Tibial nerve (tissue), 4 donors: ENCODE measurements at places on chromosomes 3 and 15. TPM values are rescaled to one million over a fixed set of nuclear protein-coding genes. Genes with fewer than 3 reads are reported as not detected.

The CKMT1B gene
- total RNA-seq, result not detected

The TEX55 gene
- not detected for total RNA-seq

The RYR3 gene
- 6.5 TPM for total RNA-seq

The IL20RB gene
- total RNA-seq, result 16.8 TPM

DNA sequence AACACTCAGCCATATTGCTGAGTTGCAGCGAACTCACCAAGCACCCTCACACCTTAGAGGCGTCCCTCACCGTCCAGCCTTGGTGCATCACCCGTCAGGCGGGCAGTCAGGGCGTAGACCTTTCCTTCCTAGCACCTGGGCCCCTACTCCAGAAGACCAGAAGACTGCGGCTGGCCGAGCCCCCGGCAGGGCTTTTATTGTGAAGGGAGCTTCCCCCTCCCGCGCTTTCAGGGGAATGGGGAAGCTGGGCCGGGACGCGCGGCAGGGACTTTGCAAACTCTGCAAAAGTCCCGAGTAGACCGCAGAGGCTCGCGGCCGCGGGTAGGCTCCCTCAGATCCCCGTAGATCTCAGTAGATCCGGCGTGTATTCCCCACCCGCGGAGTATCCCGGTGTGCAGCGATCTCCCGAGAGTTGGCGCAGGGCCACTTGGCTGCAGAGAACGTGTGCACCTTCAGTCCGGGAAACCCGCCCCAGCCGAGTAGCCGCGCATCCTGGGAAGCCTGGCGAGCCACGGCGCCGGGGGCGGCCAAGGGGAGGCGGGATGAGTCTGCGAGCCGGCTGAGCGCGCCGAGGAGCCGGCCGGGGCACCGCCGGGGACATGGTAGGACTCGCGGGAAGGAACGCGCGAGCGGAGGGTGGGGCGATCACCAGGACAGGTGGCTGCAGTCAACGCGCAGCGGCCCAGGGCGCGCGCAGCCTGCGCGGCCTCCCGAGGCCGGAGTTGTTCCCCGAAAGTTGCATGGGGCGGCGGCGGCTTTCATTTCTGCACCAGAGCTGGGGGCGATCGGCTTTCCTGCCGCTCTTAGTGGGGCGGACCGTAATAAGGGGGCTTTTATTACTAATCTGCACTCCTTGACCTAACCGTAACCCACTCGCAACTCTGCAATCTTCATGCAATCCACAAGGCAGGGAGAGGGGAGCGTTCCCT is at the start of gene GASK1A:
Gene GASK1A (plus strand): TSS at position 268 of the 929 bp plus-strand sequence. CDS start 332 bp downstream, at position 600.
- peaks cover 20% of the 10 kb centered on the region for H3K4me1 ChIP-seq
- H3K27me3 ChIP-seq, result no peaks in the 10 kb centered on the region
- no peaks in the 10 kb centered on the region for H3K36me3 ChIP-seq
- peak; percentile 40 for DNase-seq
- peak within 1 kb of the TSS; percentile 81 for H3K4me3 ChIP-seq
- H3K27ac ChIP-seq, result peak within 1 kb of the TSS; percentile 63

GRCh38 chr15:43958861-43959330 is 132.1 kb downstream of the WDR76 start:
- H3K27me3 ChIP-seq, result no peaks in the 10 kb centered on the region
- H3K4me3 ChIP-seq, result no peak overlapping the region
- H3K36me3 ChIP-seq, result no peaks in the 10 kb centered on the region
- H3K4me1 ChIP-seq, result no peaks in the 10 kb centered on the region
- no peak overlapping the region for H3K27ac ChIP-seq
- DNase-seq, result no peak

- no peak overlapping the region for H3K4me3 ChIP-seq
- no peak overlapping the region for H3K27ac ChIP-seq
- no peaks in the 10 kb centered on the region for H3K4me1 ChIP-seq
Measured at GRCh38 chr3:10259036-10259435, 10.8 kb downstream of the TATDN2 start.

DNA sequence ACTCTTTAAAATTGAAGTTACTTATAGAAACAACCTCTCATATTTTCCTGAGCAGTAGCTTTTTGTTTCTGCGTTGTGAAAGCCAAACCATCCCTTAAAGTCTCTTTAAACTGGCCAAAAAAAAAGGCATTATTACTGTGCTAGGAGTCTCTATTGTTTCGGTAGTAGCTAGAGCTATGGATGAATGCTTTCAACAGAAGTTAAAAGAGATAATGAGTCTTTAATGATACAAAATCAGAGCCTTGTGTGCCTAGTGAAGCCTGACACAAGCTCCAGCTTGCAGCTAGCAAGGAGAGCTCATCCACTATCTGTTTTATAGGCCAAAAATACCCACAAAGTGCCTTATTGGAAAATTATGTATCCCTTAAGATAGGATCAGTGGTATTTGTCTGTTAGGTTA is 360.4 kb upstream of the CDIN1 start:
- no peaks in the 10 kb centered on the region for H3K4me1 ChIP-seq
- no peaks in the 10 kb centered on the region for H3K36me3 ChIP-seq
- no peak for DNase-seq
- no peak overlapping the region for H3K27ac ChIP-seq
- H3K27me3 ChIP-seq, result no peaks in the 10 kb centered on the region

- H3K27ac ChIP-seq, result no peak overlapping the region
- no peaks in the 10 kb centered on the region for H3K36me3 ChIP-seq
- no peaks in the 10 kb centered on the region for H3K27me3 ChIP-seq
- DNase-seq, result no peak
Measured at GRCh38 chr3:55607844-55608243, 120.7 kb upstream of the WNT5A start.

DNA sequence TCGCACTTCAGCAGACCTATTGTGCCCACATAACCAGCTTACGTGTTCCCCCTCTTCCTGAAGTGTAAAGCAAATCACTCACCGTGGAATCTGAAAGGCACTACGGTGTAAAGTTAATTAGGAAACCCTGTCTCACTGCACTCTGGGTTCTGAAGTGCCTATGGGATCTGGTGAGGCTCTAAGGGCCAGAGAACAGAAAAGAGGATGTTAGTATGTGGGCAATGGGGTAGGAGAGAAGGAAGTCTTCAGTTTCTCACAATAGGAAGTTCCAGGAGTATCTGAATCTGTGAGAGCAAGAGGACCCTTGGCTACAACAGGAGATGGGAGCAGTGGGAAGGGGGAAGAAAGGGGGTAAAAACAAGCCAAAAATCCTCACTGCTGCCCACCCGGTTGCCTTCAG is 71.4 kb downstream of the ITGB5 start:
- no peak for DNase-seq
- no peaks in the 10 kb centered on the region for H3K27me3 ChIP-seq
- H3K36me3 ChIP-seq, result peaks cover 38% of the 10 kb centered on the region
- H3K4me3 ChIP-seq, result no peak overlapping the region
- H3K4me1 ChIP-seq, result no peaks in the 10 kb centered on the region

DNA sequence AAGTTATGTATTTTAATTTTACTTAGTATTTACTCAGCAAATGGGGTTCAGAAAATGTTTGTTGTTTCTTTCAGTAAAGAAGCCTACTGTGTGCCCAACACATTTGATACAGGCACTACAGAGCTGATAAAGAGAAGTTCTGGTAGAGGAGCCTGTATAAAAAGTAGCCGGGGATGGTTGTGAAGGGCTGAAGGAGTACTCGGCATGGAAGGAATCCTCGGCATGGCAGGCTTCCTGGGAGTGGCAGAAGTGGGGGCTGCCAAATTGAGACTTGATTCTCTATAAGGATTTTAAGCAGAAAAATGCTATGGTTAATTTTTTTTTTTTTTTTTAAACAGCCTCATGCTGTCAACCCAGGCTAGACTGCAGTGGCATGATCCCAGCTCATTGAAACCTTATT is 9.3 kb downstream of the ARL13B start:
- no peak for DNase-seq
- H3K27ac ChIP-seq, result no peak overlapping the region
- no peaks in the 10 kb centered on the region for H3K4me1 ChIP-seq
- H3K4me3 ChIP-seq, result no peak overlapping the region
- no peaks in the 10 kb centered on the region for H3K27me3 ChIP-seq
- H3K36me3 ChIP-seq, result no peaks in the 10 kb centered on the region

- H3K36me3 ChIP-seq, result no peaks in the 10 kb centered on the region
- no peaks in the 10 kb centered on the region for H3K27me3 ChIP-seq
- peak overlapping the region; percentile 40 for H3K27ac ChIP-seq
- H3K4me3 ChIP-seq, result no peak overlapping the region
Measured at GRCh38 chr3:29642393-29643033, 361.6 kb downstream of the RBMS3 start.

DNA sequence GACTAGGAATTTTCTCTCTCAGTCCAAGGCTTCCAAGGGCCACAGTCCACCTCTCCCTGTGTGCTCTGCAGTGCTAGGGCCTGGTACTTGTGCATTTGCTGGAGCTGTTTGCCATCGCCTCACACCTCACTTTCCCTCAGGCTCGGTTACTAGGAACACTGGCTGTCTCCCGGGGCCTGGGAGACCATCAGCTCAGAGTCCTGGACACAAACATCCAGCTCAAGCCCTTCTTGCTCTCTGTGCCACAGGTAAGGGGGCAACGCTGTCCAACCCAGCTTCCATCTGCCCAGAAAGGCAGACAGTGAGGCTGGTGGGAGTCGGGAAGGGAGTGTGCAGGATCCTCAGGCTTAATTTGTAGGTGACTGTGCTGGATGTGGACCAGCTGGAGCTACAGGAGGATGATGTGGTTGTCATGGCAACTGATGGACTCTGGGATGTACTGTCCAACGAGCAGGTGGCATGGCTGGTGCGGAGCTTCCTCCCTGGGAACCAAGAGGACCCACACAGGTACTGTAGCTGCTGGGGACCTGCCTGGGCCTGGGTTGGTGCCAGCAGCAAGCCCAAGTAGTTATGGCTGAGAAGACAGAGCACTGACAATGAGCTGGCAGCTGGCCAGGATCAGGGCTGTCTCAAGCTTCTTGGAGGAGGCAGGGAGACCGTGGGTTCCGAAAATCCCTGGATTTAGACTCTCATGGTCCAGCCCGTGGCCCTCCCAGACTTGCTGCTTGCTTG is 3.4 kb downstream of the PPM1M start:
- H3K27me3 ChIP-seq, result no peaks in the 10 kb centered on the region
- no peaks in the 10 kb centered on the region for H3K4me1 ChIP-seq
- no peak for DNase-seq
- no peak overlapping the region for H3K4me3 ChIP-seq
- peaks cover 66% of the 10 kb centered on the region for H3K36me3 ChIP-seq

DNA sequence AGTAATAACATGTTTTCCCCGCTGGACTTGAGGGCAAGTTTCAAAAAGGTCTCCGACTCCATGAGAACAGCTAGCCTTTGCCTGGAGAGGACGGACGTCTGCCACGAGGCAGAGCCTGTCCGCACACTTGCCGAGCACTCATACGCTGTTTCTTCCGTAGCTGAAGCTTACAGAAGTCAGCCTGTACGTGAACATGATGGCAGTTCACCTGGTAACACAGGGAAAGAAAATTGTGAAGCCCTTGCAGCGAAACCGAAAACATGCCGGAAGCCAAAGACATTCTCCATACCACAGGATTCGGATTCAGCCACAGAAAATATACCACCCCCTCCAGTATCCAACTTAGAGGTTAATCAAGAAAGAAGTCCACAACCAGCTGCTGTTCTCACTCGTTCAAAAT is 43.9 kb upstream of the RASA2 start:
- no peaks in the 10 kb centered on the region for H3K27me3 ChIP-seq
- H3K4me1 ChIP-seq, result no peaks in the 10 kb centered on the region
- DNase-seq, result no peak
- no peak overlapping the region for H3K4me3 ChIP-seq
- H3K27ac ChIP-seq, result peak overlapping the region; percentile 66

- H3K4me3 ChIP-seq, result no peak overlapping the region
- DNase-seq, result no peak
- H3K4me1 ChIP-seq, result no peaks in the 10 kb centered on the region
Measured at GRCh38 chr15:64548235-64548634, 87.9 kb downstream of the ZNF609 start.

DNA sequence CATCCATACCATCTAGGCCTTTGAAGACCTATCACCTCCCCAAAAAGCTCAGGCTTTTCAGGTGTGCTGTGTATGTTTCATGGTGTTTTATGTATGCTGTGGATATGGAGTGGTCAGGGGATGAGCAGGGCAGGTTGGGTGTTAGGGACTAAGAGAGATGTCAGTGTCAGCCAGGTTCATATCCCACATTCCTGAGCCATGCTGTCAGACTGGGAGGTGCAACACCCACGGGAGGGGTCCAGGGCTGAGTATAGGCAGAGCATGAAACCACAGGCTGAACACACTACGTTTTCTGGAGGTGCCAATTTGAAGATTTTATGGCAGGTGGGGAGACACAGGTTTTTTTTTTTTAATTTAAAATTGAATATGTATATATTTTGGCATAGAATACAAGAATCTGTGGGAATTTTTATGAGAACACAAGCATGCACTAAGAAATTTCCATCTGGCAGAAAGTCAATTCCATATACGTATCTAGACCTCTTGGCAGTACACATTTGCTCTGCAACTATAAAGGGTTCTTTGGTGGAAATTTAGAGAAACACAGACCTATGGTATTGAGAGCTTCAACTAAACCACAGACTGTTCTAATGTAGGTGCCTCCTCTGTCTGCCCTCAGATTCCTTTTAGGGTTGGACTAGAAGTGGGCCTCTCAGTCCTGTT is 101.9 kb upstream of the RNU6-1 start:
- no peak for DNase-seq
- no peaks in the 10 kb centered on the region for H3K36me3 ChIP-seq
- H3K4me3 ChIP-seq, result no peak overlapping the region

DNA sequence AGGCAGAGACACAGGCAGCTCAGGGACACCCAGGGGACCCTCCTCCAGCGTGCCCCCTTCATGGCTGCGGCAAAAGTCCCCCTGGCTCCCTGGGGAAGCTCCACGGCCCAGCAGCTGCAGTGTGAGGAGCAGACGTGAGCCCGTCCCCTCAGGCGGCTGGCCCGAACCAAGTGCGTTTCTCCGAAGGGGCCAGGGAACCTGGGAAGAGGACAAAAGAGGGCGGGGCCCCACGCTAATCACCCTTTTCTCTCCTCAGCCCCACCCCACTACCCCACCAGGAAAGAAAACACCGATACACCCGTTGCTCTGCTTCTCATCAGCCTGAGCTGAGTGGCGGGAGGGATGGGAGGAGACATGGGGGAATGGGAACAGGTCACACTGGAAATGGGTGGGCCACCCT is at the start of gene MUC4:
Gene MUC4 (minus strand): TSS at position 174 of the 400 bp plus-strand sequence. CDS start 112 bp downstream, at position 62.
- no peaks in the 10 kb centered on the region for H3K36me3 ChIP-seq
- H3K27ac ChIP-seq, result no peak within 1 kb of the TSS
- H3K27me3 ChIP-seq, result peaks cover 30% of the 10 kb centered on the region
- no peak within 1 kb of the TSS for H3K4me3 ChIP-seq
- H3K4me1 ChIP-seq, result no peaks in the 10 kb centered on the region

DNA sequence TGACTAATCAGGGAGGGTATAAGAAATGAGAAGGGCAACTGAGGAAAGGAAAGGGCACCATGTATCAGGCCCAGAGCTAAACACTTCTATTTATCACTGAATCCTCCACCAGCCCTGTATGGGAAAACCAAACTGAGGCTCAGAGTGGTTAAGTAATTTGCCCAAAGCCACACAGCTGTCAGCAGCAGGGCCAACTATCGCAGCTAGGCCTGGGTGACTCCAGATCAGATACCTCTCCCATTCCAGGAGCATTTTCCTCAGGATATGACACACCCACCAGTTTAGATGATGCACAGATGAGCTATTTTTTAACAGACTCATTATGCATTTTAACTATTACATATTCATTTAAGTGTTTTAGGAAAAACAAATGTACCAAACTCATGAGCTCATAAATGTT is 14.5 kb downstream of the NUP210 start:
- no peak for DNase-seq
- no peaks in the 10 kb centered on the region for H3K36me3 ChIP-seq
- H3K27me3 ChIP-seq, result no peaks in the 10 kb centered on the region
- no peak overlapping the region for H3K27ac ChIP-seq
- no peaks in the 10 kb centered on the region for H3K4me1 ChIP-seq
- no peak overlapping the region for H3K4me3 ChIP-seq

GRCh38 chr15:33243869-33244268 is 49.4 kb upstream of the FMN1 start:
- H3K36me3 ChIP-seq, result no peaks in the 10 kb centered on the region
- H3K4me1 ChIP-seq, result no peaks in the 10 kb centered on the region
- H3K27me3 ChIP-seq, result no peaks in the 10 kb centered on the region
- DNase-seq, result no peak
